ENCODE measurements at places on chromosomes 1 and 21.

DNA sequence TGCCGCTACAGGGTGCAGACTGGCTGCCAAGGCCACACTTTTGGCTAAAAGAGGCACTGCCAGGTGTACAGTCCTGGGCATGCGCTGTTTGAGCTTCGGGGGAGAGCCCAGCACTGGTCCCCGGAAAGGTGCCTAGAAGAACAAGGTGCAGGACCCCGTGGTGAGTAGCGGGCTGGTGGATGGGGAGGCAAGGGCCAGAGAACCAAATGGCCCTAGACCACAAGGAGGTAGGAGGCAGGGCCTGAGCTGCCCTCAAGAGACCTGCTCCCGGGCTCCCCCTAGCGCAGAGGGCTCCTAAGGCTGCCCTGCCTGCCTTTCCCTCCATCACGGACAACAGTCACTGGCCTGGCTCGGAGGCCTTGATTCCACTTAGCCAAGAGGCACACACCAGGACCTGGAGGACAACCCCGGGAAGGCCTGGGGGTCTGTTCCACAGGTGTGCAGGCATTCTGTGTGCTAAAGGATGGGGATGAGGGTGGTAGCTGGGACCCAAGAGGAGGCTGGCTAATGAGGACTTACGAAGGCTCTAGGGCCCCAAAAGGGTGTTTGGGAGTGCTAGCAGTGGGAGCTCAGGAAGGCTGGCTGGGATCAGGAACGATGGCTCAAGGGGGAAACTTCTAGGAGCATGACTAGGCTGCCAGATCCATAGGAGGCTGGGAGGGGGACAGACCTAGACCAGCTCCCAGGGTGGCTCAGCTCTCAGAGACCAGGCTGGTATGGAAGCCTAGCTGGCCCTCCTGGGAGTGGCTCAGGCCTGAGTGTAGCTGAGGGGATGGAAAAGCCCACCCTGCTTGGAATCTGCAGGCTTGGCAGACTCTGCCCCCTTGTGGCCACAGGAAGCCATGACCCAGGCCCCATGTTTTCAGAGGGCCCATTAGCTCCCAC is 742 bp downstream of the ARTN start:
- DNase-seq = peak; percentile 81

GRCh38 chr1:17585266-17585987 is 45.9 kb downstream of the ARHGEF10L start:
- DNase-seq = no peak

DNA sequence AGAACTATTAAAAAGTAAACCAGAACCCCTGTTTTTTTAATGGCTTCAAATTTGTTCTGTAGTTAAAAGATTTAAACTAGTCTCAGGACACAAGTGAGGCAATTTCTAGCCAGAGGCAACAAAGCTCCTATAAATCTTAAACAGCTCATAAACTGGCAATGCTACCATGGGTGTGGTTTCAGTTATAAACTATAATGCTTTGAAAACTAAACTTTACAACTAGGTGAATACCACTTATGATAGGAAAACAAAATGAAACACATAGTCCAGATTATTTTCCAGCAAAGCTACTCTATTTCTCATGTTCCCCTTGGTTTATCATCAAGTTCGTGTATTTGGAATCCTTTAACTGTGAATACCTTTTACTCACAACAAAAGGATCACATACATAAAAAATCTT is 282.5 kb downstream of the VAV3 start:
- no peak for DNase-seq

DNA sequence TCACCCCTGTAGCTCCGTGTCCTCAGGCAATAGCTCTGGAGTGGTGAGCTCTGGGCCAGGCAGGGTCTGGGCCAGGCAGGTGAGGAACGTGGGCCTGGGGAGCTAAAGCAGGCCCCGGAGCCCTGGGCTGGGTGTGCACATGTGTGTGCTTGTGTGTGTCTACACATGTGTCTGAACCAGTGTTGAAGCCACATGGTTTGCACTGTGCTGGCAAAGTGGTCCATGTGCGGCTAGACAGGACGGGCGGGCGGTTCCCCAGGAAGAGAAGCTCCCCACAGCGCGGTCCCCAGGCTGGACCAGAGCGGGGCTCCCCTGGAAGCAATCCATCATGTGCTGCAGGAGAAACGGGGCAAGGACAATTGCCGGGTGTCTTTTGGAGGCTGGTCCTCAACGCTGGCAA is 84.2 kb downstream of the PRDM16 start:
- no peak for DNase-seq

GRCh38 chr1:1165900-1166421 is 7.7 kb upstream of the TTLL10 start:
- DNase-seq = peak; percentile 67

GRCh38 chr1:12415038-12415466 is 185.2 kb downstream of the VPS13D start:
- no peak for DNase-seq

DNA sequence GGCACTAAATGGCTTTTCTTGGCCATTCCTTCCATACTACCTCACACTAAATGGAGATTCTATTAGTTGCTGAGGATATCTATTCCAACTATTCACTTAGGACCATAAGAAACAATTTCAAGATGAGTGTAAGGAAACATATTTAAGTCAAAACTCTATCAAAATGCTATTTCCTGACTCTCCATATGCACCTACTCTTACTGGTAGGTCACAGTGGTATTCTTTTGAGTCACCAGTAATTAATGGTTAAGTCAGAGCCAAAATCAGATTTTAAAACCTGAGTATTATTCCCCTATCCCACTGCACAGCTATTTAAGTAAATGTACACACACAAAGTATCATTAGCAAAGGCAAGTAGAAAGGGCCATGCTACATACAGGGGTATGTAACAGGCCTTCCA is 50.3 kb downstream of the ARID4B start:
- DNase-seq = no peak

DNA sequence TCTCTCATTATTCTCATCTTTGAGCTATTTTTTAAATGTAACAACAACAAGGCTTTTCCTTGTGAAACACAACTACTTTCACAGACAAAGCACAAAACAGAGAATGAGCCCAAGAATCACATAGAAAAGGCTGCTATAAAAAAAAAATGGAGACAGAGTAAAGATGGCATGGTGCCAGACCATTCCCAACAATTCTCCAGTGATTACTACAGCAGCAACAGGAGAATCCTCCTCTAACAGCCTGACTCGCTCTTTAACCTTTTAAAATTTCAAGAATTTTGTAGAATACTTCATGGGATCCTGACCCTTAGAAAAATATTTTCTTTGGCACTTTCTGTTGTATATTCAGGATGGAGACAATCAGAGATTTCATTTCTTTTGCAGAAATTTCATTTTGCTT is 3.8 kb upstream of the BCAS2 start:
- DNase-seq = no peak

GRCh38 chr1:56098946-56099345 is 480.4 kb downstream of the PLPP3 start:
- no peak for DNase-seq

GRCh38 chr21:45511661-45512431 is 30.4 kb downstream of the SLC19A1 start:
- DNase-seq = no peak

DNA sequence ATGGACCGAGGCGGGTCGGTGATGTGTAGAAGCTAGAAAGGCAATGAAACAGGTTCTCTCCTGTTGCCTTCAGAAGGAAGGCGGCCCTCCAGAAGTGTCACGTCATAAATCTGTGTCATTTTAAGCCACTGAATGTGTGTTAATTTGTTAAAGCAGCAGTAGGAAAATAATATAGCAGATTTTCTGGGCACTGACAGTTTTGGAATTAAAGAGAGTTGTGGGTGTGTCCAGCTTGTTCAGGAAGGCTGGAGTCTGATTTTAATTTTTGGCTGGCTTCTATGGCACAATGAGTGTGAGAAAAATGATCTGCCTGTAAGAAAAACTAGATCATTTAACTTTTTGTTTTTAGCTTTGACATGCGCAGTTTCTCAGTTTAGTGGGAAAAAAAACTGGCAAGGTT is 177.3 kb downstream of the EDEM3 start:
- DNase-seq = no peak

DNA sequence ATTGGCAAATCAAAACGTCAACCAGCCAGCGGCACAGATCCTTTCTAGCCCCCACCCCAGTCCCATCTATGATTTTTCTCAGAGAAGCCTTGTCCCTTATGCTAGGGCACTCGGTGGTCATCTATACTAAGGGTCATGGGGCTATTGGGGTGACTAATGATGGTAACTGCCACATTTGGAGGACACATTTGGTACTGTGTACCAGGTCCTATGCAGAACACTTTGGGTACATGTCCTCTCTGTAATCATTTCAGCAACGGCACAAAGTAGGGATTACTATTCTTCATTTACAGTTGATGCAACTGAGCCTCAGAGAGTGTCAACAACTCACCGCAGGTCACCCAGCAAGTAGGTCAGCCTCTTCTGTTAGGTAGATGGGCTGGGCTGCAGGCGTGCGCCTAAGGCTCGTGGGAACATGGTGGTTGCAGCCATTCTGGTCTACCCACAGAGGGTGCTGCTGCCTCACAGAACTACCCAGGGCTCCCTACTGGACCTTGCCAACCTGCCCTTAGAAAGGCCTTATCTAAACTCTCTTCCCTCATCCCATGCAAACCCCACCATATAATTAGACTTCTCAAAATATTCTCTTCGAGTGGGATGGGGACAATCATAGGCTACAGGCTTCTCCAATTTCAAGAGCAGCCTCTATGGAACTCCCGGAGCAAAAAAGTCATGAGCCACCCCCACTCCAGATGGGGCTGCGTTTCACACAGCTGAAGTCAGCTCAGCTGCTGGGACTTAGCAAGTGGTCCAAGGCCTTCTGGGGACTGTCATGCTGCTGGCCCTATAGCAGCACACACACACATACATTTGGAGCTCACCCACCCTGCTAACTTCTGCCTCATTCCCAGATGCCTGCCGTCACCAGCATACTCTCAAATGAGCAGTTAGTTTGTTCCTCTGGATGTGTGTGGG is 5.8 kb upstream of the SDHB start:
- DNase-seq = peak; percentile 90

DNA sequence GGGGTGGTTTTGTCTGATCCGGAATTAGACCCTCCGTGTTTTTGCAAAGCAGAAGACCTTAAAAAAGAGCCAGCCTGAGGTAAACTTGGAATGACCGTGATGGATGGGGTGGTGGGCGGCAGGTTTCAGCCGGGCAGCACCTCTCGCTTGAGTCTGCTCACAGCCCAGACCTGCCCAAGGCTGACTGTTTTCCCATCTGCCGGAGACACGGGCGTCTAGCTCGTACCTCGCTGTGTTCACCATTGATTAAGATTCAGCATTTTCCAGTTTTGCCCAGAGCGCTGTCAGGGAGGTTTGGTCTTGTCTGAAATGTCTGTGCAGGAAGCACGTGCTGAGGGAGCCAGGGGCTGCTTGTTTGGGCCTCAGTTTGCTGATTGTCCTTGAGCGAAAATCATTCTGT is 591 bp downstream of the KCNAB2 start:
- no peak for DNase-seq

GRCh38 chr1:225737866-225738265 is 39.8 kb upstream of the SRP9 start:
- no peak for DNase-seq

DNA sequence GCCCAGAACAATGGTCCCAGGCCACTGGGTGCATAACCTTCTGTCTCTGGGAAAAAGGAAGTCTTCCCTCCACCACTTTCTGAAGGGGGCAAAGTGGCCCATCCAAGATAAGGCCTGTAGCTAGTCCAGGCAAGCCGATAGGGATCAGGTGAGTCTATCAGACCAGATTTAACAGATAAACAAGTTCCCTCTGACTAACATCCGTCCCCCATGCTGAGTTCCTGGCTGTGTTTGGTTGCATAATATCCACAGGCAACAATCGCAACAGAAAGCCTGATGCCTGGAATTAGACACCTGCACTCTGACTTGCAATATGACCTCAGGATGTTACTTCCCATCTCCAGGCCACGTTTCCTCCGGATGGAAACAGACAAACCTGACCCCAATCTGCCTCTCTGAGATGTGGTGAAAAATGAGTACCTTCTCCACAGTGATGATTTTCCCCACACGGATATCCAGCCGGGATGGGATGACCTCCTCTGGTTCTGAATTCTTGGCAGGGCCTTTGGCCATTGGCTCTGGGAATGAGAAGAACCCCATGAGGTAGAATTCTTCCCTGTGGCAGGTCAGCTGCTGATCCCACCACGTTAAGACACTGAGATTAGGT is 36.4 kb downstream of the YARS1 start:
- DNase-seq = no peak

- no peak for DNase-seq
These were observed 303.3 kb upstream of the DAB1 start for GRCh38 chr1:57727121-57727520.

DNA sequence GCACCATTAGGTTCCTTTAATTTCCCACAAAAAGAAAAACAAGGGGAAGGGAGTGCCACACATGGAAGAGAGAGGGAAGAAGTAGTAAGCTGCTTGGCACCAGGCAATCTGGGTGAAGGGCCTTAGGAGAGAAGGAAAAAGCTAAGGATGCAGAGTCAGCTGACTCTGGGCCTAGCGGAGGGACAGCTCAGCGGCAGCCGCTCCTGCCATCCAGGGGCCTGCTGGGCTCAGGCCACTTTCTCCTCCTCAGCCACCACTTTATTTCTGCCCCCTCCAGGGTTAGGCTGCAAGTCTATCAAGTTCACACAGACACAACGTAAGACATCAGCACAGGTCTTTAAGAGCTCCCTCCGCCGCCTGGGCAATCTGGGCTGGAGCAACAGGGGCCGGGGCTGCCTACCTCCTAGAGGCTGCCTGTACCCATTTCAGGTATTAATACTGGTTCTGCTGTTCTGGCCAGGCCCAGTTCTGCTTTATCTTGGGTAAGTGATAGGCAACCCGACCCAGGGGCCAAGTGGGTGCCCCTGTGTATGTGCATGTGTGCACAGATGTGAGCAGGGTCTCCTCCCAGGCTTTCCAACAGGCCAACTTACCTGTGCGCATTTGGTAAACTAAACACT is 53.6 kb downstream of the SLC45A1 start:
- no peak for DNase-seq

GRCh38 chr1:213060836-213061235 is 9.8 kb downstream of the RPS6KC1 start:
- no peak for DNase-seq

GRCh38 chr1:21774835-21775549 is 8.0 kb downstream of the USP48 start:
- no peak for DNase-seq

DNA sequence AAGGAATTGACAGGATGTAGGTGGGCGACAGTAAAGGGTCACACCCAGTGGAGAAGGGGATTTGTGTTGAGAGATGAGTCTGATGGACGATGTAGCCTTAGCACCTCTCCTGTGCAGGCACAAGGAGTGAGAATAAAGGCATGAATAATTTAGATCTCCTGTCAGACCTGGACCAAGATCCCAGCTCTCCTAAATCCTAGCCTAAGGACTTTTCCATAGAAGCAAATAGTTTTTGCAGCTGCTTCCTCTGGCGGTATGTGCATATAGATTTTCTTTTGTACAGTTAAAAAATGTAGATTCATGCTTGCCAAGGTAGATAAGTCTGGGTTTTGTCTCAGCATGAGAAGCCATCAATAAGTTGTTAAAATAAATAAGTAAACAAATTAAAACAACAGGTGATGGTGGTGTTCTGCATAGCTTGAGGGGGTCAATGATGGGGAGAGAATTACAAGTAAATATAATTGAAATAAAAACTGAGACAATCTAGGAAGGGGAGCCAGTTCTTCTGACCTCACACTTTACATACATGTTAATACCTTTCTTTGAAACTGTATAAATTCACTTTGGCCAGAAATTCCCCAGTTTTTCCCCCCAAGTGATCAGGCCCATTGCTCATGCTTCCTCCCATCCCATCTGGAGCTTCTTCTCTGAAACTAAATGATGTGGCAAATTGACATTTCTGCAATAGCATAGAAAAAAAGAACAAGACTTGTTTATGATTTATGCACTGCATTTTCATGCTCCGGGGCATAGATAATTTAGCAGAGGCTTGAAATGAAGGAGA is 12.4 kb upstream of the ZP4 start:
- no peak for DNase-seq

Measured in NB4 (cell line).